ENCODE measurements at places on chromosomes 12 and 14.
A peak's percentile ranks its signal among the peaks of the same experiment; 100 is the strongest.

DNA sequence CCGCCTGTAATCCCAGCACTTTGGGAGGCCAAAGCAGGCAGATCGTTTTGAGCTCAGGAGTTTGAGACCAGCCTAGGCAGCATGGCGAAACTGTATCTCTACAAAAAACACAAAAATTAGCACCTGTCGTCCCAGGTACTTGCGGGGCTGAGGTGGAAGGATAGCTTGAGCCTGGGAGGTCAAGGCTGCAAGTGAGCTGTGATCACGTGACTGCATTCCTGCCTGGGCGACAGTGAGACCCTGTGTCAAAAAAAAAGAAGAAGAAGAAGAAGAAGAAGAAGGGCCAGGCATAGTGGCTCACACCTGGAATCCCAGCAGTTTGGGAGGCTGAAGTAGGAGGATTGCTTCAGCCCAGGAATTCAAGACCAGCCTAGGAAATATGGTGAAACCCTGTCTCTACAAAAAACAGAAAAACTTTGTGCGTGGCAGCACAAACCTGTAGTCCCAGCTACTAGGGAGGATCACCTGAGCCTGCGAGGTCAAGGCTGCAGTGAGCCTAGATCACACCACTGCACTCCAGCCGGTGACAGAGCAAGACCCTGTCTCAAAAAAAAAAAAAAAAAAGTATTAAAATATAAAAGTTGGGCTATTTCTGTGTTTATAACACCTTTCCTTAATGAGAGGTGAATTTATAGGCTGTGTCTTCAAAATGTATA lies 15.5 kb downstream of the RXYLT1 start:
- DNase-seq: no peak

- no peak for DNase-seq
These were observed 137.5 kb downstream of the NUAK1 start for GRCh38 chr12:106001105-106001836.

GRCh38 chr12:51686727-51687126 lies 95.7 kb downstream of the SCN8A start:
- no peak for DNase-seq

DNA sequence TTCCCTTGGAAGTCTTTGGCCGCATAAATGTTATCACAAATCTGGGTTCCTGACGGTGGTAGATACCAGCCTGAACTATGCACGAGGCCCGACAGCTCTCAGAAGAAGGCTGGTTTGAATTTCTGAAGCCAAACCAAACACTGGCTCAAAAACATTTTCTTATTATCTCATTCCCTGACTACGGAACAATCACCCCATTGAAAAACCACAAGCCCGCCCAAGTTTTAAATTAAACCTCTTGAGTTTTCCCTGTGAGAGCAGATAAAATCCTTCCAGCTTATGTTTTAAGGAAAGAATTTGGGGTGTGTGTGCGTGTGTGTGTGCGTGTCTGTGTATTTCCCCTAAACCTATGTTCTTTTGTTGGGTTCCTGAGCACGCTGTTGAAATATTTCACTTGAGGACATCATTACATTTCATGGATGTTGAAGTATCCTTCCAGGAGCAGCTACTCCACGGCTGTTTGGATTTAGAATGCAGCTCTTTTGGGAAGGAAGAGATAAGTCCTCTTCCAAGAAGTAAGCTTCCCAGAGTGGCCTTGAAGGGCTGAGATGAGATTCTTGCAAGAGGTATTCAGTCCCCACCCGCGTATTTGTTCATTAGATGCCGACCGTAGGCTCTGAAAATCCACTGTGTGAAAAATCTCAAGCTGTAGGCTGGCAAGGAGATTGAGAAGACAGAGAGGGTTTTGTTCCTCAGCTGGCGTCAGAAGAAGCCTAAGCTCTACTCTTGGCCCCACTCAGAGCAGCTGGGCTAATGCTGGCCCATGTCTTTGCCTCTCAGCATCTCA lies 131.0 kb upstream of the NCOR2 start:
- DNase-seq: no peak

DNA sequence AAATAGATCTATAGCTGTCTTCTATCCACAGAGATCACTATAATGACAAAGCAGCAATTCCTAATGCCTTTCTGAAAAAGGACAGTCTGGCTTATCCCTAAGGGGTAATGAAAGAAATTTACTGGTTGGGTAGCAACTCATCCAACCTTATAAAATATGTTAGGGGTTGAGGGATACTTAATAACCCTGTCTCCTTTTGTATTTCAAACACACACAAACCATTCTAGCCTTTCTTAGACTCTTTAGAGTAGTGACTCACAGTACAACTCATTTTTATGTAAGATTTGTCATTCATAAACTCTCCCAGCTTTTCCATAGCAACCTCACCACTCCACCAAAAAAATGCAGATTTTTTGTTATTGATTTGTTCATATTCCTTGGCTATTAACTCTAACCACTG lies 167.9 kb downstream of the FSCB start:
- DNase-seq: no peak

DNA sequence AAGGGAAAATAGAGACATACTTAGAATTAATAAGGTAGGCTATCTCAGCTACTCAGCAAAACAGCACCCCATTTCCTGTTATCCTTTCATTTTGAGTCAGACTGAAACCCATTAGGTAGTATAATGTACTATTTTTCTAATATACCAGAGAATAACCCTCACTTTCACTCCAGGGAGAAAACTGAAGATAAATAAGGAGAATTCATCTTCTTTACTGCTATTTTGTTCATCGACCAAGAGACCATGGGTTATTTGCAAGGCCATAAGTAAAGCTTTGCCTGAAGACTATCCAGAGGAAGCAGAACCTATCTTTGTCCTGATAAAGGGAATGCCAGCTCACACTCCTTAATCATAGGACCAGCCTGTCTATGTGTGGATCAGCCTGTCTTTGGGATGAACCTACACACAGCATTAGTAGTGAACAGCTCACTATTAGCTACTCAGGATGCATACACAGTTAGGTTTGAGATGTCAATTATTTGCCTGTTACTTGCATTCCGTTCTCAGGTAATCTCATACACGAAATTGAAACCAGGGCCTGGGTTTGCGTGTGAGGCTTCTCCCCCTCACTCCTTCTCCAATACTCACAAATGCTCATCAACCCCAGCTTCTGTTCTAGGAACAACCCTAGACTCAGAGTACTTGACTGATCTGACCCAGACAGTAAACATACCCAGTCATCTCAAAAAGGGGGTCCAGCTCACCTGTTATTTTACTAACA lies 124.4 kb downstream of the DAD1 start:
- no peak for DNase-seq

GRCh38 chr12:110266980-110267620 lies 13.9 kb upstream of the ATP2A2 start:
- DNase-seq: no peak

DNA sequence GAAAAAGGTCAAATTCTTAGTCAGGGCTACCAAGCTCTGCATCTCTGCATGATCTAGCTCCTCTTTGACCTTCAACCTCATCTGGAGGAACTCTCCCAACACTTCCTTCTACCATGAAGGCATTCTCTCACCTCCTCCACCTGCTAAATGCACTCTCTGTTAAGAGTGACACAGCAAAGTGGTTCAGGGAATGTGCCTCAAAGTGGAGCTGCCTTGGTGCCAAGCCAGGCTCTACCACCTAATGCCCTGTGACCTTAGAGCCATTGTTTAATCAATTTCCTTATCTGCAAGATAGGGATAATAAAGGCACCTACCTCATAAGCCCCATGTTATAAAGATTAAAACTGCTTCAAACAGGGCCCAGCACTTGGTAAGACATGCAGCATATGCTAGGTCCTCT lies 236.7 kb downstream of the ANO2 start:
- DNase-seq: no peak

DNA sequence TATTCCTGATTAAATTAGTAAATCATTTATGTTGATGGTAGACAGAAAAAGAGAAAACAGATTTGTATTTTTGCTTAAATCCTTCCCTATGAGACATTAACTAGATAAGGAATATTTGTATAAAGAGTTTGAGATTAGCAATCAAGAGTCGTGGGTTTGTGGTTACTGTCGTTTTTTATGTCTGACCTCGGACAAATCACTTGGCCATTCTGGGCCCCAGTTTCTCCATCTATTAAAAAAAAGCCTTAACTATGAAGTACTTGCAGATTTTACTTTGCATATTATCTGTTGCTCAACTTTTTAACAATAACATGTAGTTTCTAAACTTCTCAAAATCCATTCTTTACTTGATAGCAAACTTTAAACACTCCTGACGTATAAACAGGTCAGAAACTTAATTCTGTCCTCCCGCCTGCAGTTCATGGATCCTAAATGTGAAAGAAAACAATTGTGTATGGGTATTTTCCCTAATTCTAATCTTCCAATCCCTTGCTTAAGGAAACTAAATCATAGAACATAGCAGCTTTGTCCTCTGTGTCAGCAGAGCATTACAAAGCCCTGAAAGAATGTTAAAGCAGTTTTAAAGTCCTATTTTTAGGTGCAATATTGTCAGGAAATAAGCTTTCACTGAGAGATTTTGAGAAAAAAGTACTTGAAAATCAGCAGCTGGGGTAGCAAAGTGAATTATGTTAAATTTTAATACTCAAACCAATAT lies 118.2 kb downstream of the GPR135 start:
- DNase-seq: no peak

DNA sequence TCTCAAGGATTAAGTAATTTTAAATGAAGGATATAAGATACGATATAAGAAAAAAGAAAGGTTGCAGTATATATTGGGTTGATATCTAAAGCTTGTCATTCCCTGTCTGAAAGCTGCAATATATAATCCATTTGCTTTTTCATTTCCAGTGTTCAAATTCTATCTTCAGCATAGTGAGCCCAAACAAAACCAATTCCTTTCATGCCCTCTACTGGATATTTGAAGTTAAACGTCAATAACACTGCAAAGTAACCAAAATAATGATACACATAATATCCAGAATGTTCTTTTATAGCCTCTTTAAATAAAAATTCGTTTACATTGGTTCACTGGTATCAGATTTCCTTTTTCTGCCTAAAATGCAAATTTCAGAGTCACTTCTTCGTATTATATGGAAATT lies 64.5 kb upstream of the DAAM1 start:
- DNase-seq: no peak

DNA sequence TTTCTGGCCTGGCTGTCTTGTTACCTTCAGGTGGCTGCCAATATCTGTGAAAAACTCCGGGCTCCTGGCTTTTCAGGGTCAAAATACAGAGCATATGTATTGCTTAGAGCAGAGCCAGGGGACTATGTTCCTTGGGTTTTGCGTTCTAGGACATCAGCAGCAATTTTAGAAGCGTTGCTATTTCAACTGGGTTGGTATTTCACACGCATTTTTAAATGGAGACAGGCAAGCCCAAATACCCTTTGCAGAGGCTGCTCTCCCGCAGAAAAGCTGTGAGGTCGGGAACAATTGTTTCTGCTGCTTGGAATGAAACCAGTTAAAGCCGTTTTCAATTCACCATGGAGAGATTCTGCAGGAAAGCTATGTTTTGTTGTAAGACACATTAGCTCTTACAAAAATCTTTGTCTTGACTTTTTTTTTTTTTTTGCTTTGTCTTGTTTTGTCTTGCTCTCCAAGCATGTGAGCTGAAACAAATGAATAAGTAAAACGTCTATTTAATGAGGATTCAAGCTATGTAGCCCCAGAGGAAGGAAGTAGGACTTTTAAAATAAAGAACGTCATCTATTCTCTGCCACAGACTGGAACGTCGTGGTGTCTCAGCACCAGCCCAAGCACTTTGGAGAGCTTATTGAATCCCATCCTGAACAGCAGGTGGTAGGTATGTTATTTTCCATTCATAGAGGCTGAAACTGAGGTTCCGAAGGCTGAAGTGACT lies 181.0 kb upstream of the TBX3 start:
- DNase-seq: no peak

GRCh38 chr14:101349108-101349507 lies 212.2 kb upstream of the DIO3 start:
- no peak for DNase-seq

DNA sequence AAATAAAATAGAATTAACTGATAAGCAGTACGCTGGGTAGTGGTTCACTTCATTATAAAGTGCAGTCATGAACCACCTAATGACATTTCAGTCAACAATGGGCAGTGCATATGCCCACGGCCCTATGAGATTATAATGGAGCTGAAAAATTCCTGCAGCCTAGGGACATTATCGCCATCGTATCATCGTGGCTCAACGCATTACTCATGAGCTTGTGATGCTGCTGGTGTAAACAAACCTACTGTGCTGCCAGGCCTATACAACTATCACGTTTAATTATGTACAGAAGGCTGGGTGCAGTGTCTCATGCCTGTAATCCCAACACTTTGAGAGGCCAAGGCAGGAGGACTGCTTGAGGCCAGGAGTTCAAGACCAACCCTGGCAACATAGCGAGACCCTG lies 62.3 kb upstream of the TMEM263 start:
- DNase-seq: no peak

DNA sequence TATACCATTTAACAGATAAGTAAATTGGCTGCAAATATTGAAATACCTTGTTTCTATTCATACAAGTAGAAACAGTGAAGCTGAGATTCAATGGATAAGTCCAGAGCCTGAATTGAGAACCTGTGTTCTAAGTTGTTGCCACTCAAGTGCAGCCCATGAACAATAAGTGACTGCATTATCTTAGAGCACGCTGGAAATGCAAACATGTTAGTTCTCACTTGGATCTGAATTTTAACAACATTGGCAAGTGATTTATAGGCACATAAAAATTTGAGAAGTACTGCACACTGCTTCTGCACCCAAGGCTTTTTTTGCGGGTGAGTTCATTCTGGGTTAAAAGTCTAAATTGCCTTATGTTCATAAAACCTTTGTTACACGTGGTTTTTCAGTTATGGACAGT lies 484.3 kb downstream of the NAV3 start:
- DNase-seq: no peak

- peak; percentile 99 for DNase-seq
These were observed at the start of gene SPSB2 for GRCh38 chr12:6873094-6874014. Gene SPSB2, minus strand, starts transcription at chr12:6873303. Its CDS starts 402 bp downstream, at chr12:6872901.

- no peak for DNase-seq
These were observed 2.9 kb downstream of the RESF1 start for GRCh38 chr12:31962076-31962475.

- no peak for DNase-seq
These were observed 72.7 kb downstream of the CHGA start for GRCh38 chr14:92995620-92996019.

DNA sequence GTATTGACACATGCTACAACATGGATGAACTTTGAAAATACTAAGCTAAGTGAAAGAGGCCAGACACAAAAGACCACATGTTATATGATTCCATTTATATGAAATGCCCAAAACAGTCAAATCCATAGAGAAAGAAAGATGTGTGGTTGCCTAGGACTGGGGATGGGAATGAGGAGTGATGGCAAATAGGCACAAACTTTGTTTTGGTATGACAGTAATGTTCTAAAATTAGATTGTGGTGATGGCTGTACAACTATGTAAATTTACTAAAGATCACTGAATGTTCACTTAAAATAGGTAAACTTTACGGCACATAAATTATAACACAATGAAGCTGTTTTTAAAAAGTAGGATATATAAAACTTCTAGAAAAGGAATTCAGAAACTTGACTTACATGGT lies 41.7 kb downstream of the PPP1R13B start:
- DNase-seq: no peak

DNA sequence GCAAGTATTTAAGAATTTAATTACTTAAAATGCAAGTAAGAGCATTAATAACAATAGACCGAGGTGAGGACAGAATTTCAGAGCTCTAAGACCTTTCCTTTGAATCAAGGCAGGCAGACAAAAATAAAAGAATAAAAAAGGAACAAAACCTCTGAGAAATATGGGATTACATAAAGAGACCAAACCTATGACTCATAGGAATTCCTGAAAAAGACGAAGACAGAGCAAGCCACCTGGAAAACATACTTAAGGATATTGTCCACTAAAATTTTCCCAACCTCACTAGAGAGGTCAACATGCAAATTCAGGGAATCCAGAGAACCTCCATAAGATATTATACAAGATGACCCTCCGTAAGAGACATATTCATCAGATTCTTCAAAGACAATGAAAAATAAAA lies 325.1 kb downstream of the AEBP2 start:
- no peak for DNase-seq
